Right ventricle myocardium inferior (tissue), 1 donor: ENCODE measurements at places on chromosomes 4 and X. TPM values are rescaled to one million over a fixed set of nuclear protein-coding genes. Genes with fewer than 3 reads are reported as not detected.

Gene EDA2R
- 1.4 TPM for total RNA-seq

Gene CPZ
- total RNA-seq, result 0.41 TPM

Gene CT45A10
- not detected for total RNA-seq

Gene ENPEP
- 4.1 TPM for total RNA-seq

Gene TAF7L
- not detected for total RNA-seq

Gene ALB
- total RNA-seq, result not detected

DNA sequence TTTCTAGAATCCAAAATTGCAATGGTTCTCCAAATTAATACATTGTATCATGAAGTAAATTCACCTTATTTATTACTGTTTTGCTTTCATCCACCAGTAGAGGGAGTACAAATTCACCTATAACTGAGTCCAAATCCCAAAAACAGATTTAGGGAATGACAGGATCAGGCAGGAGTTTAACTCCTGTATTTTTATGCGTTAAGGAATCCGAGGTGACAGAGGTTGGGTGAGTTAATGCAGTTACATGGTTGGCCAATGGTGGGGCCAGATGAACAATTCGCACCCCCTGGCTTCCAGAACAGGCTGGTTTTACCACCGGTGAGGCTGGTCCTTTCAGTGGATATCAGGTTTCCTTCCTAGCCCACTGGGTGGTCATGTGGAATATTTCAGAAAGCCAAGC is 82.4 kb downstream of the MTNR1A start:
- no peak for DNase-seq

DNA sequence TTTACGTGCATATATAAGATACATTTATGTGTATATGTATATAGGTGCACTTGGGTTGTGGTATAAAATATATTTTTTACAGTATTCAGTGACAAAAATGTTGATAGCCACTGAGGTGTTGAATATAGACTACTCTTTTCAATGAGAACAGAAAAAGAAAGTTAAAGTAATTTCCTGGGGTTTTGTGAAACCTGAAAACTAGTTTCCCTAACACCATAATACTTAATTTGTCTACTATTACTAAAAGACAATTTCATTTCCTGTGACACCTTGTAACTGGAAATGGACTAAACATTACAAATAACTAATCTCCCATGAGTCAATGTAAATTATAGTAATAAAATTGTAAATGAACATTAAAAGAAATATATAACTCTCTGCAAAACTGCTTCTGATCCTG is 32.0 kb upstream of the MAP9 start:
- DNase-seq, result no peak

DNA sequence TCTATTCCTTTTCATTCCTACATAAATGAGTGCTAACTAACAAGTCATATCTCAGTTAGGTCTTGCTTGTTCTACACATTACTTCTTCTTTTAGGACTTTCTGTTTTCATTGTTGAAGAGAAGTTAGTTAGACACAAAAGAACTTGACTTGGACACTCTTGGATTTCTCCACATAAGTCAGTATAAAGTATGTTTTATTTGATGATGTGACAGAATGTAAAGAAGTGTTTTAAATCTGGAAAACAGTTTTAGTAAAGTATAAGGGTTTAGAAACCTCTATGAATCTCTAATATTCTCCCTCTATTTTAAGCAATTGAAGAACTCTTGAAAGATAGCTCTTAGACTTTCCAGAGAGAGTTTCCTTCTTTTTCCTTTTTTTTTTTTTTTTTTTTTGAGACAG is 38.6 kb upstream of the TMEM33 start:
- DNase-seq, result no peak

DNA sequence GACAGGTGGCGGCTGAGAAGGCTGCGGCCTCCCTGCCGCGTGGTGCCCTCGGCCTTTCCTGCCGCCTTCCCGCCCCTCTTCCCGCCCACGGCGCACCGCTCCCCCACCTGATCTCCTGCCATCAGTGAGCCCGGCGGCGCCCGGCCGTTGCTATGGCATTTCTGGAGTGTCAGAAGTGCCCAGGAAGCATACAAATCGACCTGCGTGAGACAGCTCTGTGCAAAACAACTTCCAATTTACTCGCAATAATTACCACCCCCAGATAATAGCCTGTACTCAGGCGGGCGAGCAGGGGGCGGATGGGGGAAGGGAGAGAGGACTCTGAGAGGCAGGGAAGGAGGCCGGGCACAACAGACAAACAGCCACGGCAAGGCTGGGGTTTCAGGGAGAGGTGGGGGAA is 16.6 kb upstream of the ERCC6L start:
- DNase-seq, result no peak

DNA sequence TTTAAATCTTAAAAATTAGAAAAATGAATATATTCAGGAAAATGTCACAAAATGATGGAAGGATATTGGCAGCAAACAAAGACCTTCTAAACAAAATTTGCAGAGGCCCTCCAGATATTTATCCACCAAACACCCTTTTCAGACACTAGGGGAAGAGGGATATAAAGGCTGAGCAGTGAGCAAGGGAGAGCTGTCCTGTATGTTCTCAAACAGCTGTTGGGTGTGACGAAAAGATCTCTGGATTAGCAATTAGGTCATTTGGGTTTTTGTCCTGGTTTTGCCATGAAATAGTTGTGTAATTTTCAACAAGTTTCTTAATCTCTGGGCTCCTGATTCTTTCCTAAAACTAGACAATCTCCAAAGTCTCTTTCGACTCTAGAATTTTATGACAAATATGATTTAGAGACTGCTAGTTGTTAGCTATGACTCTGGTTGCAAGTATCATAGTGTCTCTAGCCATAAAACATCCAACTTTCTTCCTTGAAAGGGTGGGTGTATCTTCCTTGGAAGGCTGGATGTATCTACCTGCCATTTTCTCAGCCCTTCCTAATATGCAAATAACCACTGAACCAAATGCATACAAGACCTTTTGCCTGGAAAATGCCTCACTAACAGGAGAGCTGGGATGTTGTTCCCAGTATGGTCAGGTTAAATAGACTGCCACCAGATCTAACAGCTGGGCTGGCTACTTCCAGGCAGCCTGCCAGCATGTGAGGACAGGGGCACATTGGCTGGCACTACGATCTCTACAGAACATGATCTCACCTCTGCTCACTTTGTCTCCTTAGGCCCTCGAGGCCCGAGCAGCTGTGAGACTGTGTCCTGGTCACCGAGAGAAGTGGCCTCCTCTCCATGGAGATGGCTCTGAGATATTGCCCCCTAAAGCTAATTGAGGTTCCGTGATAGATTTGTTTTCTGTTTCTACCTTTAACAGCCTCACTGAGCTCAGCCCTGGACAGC is 225.5 kb upstream of the JADE1 start:
- peak; percentile 75 for DNase-seq

DNA sequence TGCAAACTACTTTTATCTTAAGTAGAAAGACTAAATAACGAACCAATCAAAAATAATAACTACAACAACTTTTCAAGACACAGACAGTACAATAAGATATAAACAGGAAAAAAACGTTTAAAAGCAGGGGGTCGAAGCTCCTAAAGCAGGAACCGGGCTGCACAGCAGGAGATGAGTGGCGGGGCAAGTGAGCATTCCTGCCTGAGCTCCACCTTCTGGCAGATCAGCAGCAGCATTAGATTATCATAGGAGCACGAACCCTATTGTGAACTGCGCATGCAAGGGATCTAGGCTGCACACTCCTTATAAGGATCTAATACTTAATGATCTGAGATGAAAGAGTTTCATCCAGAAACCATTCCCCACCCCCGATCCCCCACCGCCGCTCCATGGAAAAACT is 146.2 kb downstream of the TEX11 start:
- no peak for DNase-seq

DNA sequence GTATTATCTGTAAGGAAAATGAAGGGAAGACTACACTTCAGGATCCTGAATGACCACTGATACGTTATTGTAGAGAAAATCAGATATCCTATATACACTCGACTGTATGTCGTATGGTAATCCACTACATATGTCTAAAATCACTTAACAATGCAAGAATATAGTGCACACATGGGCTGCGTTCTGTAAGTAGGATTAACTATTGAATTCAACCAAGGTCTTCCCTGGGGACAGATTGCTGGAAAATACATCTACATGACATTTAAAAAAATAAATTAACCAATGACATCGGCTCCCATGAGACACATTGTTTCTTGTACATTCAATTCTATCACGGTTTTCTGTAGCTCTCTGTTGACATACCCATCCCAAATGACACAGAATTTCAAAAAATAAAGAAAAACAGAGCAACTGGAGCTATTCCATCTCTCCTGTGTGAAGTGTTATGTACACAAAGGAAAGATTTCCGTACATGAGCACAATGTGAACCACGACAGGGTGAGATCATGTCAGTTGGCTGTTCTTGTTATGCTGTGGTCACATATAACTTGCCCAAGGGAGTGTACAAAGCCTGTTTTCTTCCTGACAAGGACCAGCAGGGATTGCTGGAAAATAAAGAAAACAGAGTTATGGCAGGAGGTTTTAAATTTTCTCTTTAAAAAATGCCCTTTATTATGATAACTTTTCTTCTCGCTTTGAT is 6.1 kb downstream of the ENOX2 start:
- no peak for DNase-seq

GRCh38 chr4:69881173-69881773 is 21.3 kb upstream of the SULT1E1 start:
- no peak for DNase-seq

GRCh38 chr4:158333820-158334219 is 123.5 kb downstream of the TMEM144 start:
- DNase-seq, result no peak

GRCh38 chr4:182778222-182778982 is 138.8 kb downstream of the DCTD start:
- DNase-seq, result no peak

- no peak for DNase-seq
Observed at GRCh38 chr4:99861120-99861905, 32.9 kb downstream of the LAMTOR3 start.

DNA sequence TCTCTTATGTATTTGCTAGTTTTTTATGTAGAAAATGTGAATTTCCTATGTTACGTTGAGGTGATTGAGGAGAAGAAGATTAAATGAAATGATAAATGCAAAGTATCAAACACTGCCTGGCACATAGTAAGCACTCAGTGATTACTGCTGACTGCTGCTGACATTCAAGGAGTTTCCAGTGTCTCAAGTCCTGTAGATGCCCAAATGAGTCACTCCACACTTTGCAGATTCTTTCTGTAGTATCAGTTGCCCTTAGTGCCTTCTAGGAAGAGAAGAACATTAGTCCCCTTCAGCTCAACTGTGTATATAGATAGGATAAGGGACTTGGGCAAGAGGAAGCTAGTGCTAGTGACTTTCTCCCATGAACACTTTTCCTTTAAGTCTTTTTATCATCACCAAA is 240.5 kb upstream of the TEX13A start:
- no peak for DNase-seq

GRCh38 chr4:40114206-40114605 is 57.6 kb downstream of the N4BP2 start:
- no peak for DNase-seq

- DNase-seq, result no peak
Observed at GRCh38 chrX:119398587-119398973, 556 bp upstream of the SLC25A43 start.

- no peak for DNase-seq
Observed at GRCh38 chr4:30839583-30840520, 119.7 kb downstream of the PCDH7 start.

DNA sequence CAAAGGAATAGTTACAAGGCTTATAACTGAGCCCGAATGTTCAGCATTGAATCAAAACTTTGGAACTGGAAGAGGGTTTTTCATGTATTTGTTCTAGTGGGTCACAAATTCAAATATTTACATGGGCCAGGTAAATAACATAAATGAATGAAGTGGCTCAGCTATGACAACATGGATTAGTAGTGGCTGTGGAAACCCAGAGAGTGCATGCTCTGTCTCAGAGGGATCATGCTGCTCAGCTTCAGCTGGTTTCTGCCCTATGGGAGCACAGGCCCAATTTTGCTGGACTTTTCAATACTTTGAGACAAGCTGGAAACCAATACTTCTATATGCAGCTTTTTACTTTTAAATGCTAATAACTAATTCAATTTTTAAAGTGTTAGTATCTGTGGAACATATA is 394.0 kb upstream of the TEX13C start:
- DNase-seq, result no peak

GRCh38 chr4:173436149-173436579 is 37.2 kb upstream of the SCRG1 start:
- DNase-seq, result no peak

DNA sequence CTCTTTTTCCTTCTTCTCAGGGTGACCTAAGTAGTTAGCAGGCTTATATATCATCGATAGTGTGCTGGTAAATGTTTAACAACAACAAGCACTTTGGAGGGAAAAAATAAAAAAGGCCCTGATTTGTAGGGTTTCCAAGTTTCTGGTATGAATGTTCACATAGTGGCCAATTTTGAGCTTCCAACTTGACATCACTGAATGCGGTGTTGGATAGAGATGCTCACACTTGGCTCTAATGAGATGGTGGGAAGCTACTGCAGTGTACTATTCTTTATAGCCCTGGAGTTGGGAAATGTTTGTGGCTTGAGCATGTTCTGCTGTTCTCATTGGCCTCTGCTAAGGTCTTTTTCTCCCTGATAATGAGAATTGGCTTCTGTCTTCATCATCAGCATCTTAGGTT is 875.3 kb downstream of the PCDH7 start:
- no peak for DNase-seq

GRCh38 chr4:25702848-25703247 is 47.2 kb downstream of the SLC34A2 start:
- no peak for DNase-seq

- DNase-seq, result no peak
Observed at GRCh38 chr4:123284168-123284567, 112.4 kb upstream of the SPRY1 start.

DNA sequence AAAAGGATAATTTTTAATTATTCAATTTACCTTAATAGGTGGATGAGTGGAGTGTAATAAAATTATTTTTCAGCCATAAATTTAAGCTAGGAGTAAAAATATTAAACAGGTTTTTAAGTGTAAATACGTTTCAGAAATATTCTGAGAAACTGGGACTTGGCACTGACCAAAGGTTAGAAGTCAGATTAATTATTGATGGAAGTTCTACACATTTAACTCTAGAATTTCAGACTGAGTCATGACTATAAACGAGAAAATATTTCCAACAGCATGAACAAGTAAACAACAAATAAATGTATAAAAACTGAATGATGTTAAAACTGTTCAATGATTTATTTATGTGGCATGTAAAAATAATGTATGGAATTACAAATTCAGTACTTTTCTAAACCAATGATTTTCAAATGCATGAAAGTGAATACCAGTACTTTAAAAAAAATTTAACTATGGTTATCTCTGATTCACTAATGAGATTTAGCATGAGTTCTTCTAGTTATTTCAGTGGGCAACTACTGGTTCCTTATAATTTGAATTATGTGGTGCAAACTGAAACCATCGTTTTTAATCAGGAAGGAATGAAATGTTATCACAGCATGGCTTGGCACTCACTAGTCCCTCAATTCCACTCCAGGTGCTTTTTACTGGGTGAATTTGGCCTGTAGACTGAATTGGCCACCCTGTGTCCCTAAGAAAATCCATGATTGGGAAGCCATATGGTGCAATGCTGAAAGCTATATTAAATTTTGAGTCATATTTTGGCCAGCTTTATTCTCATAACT is 244.2 kb downstream of the FSTL5 start:
- no peak for DNase-seq

GRCh38 chr4:188867796-188868195 is 728.6 kb downstream of the TRIML1 start:
- no peak for DNase-seq

GRCh38 chr4:39636531-39637184 is 2.0 kb downstream of the SMIM14 start:
- DNase-seq, result no peak

- DNase-seq, result no peak
Observed at GRCh38 chr4:109276482-109277095, 25.9 kb downstream of the COL25A1 start.
